ENCODE measurements at places on chromosomes 5 and 9.

- no peak for DNase-seq
These were observed 42.6 kb downstream of the ANKRD55 start for GRCh38 chr5:56190497-56190896.

DNA sequence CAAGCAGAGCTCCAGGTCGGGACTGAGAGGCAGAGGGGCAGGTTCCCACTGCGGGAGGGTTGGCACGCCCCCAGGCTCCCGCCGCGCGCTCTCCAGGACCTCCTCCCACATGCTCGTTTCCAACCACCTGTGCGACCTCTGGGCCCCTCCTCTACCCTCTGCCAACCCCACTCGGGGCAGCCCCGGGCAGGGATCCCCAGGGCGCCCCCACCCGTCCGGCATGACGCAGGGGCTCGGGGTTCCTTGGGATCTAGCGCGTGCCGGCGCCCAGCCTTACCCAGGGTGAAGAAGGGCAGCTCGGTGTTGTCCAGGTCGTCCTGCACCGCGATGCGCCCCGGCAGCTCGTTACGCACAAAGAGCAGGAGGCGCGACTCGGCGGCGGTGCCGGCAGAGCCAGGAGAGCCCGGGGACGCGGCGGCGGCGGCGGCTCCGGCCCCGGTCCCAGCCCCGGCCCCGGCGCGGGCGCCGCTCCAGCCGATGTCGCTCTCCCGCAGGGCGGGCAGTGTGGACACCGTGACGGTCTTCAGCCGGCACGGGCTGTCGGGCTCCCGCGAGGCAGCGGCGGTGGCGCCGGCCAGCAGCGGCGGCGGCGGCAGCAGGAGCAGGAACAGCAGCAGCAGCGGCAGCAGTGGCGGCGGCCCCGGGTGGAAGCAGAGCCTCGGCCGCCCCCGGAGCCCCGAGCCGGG, 494 bp downstream of the ASTN2 start:
- DNase-seq: peak; percentile 15

DNA sequence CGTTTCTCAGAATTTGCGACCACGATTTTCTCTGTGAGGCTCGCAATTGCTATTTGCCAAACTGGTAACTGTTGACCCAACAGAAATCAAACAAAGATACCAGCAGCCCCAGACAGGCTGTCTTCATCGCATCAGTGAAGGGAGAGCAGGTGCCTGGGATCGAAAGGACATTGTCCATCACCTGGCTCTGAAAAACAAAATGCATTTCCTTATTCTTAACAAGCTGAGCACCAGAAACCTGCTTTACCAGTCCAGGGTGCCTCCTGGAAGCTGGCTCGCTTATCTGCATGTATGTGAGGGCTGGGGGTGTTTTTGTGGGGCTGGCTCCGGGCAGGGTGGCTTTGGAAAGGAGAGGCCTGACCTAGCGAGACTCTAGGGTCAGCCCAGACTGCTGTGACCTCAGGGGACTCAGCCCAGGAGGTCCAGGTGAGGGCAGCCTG, 24.7 kb downstream of the WWC1 start:
- DNase-seq: no peak

DNA sequence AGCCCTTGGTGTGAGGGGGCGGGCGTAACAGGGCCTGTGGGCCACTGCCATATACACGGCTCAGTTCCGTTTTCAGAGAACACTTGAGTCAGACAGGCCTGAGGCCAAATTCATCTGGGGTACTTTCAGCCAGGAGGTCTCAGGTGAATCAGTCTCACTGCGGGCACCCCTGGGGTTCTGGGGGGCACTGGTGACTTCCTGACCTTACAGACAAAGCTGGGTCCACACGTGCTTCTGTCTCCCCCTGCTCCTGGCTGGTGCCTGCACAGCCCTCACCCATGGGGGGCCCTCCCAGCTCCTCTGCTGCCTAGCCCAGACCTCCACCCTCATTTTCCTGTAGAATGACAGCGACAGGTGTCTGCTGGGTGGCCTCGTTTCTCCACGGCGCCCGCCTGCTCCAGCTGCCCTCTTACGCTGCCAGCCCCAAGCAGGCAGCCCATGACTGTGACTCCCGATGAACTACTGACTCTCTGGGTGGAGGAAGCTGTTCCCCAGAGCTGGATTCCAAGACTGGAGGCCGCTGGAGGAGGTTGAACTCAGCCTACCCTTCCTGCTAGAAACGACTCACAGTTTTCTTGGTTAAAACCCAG, 374.1 kb upstream of the IRX4 start:
- DNase-seq: no peak

DNA sequence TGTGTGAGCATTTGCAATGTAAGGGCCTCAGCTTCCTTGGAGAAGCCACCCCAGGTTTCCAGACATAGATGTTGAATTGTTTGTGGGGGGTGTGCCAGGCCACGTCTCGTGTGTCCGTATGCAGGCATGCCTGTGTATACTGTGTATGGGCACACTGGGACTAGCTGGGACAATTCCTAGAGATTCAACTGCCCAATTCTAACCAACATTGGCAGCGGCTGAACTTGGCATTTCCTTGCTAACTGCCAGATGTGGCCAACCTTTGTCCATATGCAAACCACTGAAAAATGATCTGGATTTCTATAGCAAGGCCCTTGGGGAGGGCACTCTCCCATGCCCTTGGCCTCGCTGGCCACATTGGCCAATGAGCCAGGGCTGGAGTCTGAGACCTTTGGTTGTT, 50.3 kb downstream of the SAR1B start:
- DNase-seq: no peak
